ENCODE measurements at places on chromosomes 1 and 21. TPM values are rescaled to one million over a fixed set of nuclear protein-coding genes. Genes with fewer than 3 reads are reported as not detected.

- H3K4me1 ChIP-seq: no peaks in the 10 kb centered on the region
- no peaks in the 10 kb centered on the region for H3K36me3 ChIP-seq
- no peaks in the 10 kb centered on the region for H3K27me3 ChIP-seq
- H3K27ac ChIP-seq: no peak overlapping the region
- no peak for DNase-seq
Measured at GRCh38 chr1:225544263-225544662, 108.7 kb downstream of the ENAH start.

- no peaks in the 10 kb centered on the region for H3K4me1 ChIP-seq
- H3K27me3 ChIP-seq: no peaks in the 10 kb centered on the region
- DNase-seq: no peak
- H3K36me3 ChIP-seq: no peaks in the 10 kb centered on the region
- no peak overlapping the region for H3K4me3 ChIP-seq
- no peak overlapping the region for H3K27ac ChIP-seq
Measured at GRCh38 chr1:18404460-18404859, 76.3 kb upstream of the KLHDC7A start.

- H3K4me1 ChIP-seq: no peaks in the 10 kb centered on the region
- no peak for DNase-seq
- no peak overlapping the region for H3K27ac ChIP-seq
- H3K4me3 ChIP-seq: no peak overlapping the region
Measured at GRCh38 chr1:206040328-206040727, 12.6 kb upstream of the RHEX start.

Gene LCE2C
- polyA plus RNA-seq: not detected

DNA sequence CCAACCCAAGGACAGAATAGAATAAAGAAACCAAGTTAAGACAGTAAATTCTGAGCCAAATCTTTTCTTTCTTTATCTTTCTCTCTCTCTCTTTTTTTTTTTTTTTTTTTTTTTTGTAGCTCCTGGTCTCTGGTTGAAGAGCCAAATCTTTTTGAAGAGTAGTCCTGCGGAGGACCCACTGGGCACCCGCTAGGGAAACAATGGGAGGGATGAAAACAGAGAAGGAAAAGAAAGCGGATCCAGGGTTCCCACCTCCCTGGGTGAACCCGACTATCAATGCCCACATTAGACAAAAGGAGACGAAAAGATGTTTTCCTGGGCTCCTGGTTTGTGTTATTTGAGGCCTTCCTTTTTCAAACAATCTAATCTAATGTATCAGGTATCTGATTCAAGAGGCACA, 49.8 kb upstream of the FBXO28 start:
- no peaks in the 10 kb centered on the region for H3K27me3 ChIP-seq
- no peak for DNase-seq
- no peak overlapping the region for H3K4me3 ChIP-seq
- no peaks in the 10 kb centered on the region for H3K4me1 ChIP-seq
- no peak overlapping the region for H3K27ac ChIP-seq

DNA sequence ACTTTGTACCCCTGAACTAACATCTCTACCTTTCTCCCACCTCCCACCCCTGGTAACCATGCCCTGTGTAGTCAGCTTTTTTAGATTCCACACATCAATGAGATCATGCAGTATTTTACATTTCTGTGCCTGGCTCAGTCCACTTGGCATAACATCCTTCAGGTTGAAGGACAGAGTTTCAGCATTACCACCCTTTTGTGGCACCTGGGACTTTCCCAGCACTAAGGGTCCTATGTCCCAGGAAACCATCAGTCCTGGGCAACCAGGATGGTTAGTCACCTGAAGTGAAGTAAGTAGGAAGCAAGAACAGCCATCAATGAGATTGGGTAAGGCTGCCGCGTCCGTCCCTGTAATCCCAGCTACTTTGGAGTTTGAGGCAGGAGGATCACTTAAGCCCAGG, 370.6 kb downstream of the SIPA1L2 start:
- H3K4me3 ChIP-seq: no peak overlapping the region
- H3K27ac ChIP-seq: no peak overlapping the region

Gene CELA2A
- polyA plus RNA-seq: 2.4 TPM
